NCI-H146 (cell line): ENCODE measurements at places on chromosomes 2 and 18.
A peak's percentile ranks its signal among the peaks of the same experiment; 100 is the strongest.

DNA sequence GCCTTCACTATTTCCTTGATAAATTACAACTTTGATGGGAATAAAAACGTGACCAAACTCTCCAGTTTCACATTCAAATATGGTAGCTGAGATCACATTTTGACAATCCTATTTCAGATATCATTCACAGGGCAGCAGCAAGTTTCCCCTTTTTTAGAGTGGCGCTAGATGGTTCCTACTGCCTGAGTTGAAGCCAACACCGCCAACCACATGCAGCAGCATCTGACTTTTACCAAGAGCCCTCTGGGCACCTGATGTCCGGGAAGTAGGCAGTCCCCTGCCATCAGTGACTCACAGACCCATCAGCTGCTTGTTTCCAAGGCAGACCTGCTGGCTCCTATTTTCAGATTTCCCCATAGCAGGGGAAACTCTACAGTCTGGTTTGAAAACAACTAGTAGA lies 4.0 kb upstream of the MREG start:
- no peak for DNase-seq

DNA sequence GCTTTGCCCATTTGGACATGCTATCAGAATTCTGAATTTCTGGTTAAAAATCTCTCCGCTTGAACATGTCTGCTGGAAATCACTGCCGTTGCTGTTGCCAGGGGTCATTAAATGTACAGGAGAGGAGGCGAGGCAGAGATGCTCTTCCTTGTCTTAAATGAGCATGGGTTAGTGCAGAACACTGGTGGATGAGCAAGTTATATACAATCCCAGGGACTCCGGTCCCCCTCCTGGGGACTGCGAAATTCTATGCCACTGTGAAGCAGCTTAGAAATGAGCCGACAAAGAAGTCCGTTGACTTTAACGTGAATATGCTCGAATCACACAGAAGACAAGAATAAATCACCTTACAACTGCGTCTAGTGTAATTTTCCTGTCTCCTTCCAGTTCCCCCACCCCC lies 95.1 kb upstream of the KLHL14 start:
- DNase-seq: peak; percentile 18

DNA sequence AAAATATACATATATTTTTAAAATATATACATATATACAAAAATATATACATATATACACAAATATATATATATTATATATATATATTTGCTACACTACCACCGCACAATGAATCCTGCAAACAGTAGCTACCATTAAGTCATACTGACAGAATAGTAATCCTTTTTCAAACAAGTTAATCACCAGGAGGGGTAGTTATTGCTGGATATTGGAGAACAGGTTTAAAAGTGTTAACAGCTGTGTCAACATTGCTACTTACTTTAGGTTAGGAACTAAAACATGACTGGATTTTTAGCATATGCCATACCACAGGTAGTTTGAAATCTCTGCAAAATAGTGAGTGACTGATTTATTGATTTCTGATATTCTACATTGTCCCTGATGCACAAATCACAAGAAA lies 529.1 kb upstream of the CDH7 start:
- peak; percentile 91 for DNase-seq

- DNase-seq: no peak
These were observed 1.6 kb downstream of the AGXT start for GRCh38 chr2:240869956-240870875.

DNA sequence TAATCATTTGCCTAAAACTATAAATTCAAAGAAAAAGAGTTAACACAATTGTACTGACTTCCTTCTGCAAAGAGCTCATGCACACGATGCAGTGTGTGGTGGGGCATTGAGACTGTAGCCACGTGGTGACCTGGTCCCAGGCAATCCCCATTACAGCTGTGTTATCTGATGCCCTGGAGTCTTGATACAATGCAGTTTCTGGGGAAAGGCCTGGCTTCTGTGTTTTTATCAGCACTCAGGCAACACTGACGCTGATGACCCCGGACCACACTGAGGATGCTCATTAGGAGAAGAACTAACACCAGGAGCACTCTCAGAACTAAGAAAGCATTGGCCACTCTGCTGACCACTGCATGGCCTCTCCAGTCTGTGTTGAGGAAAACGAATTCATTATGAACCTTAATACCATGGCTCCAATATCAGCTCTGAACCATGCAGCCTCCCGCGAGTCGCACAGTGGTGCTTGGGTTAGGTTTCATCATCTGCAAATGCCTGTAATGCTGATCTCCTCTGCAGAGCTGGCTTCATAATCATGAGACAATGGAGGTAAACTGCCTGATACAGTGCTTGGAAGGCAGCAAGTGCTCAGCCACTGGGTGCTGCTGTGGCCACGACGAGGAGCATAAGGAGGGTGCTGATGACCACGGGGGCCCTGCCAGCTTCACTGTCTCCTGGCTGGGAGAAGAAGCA lies 218.5 kb downstream of the MYT1L start:
- peak; percentile 49 for DNase-seq

DNA sequence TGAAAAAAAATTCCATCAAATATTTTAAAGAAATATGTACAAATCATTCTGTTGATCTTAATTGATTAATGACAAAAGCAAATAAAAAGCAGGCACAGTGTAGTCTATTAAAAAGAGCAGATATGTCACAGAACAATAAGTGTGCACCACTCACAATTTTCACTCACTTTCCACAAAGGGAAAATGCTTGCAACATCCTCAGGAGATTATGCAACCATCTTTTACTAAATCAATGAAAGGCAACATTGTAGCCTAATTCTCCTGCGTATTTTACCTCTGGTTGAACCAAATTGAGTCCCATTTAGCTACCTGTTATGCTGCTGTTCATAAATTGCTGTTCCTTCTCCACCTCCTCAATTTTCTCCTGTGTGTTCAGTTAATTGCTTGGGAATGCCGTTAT lies 1346.8 kb upstream of the PIK3C3 start:
- DNase-seq: peak; percentile 47

DNA sequence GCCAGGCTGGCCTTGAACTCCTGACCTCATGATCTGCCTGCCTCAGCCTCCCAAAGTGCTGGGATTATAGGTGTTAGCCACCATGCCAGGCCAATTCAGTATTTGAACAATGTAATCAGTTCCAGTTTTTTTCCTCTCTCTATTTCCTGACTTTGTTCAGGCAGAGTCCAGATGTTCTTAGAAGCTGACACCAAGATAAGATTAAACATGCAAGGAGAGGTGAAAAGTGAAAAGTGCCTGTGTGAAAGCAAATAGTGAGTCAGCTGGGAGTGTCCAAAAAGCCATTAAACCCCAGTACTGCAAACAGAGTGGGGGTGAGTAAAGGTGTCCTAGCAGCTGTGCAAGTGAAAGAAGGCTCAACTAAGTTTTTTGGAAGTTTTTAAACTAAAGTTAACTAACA lies 231.5 kb downstream of the PTH2R start:
- no peak for DNase-seq

GRCh38 chr2:33167622-33168245 lies 221.0 kb downstream of the LTBP1 start:
- DNase-seq: no peak

GRCh38 chr2:128690431-128690830 lies 371.8 kb upstream of the HS6ST1 start:
- peak; percentile 73 for DNase-seq

DNA sequence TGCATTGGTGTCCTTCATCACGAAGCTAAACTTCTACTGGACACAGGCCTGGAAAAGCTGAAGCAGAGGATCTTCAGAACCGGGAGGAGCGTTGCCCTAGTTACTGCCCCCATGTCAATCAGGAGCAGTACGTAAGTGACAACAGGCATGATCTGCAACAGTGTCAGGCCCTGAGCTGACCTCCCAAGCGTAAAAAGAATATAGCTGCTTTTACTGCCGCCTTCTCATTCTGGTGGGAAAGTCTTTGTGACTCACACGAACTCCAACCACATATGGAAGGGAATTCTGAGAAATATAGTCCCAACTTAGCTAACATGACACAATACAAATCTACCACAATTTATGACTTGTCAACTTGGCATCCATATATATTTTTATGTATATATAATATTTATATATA lies 1007.7 kb upstream of the CDH2 start:
- no peak for DNase-seq

GRCh38 chr2:97701851-97702465 lies 11.4 kb upstream of the ZAP70 start:
- DNase-seq: no peak

GRCh38 chr2:227378371-227378782 lies 729 bp downstream of the TM4SF20 start:
- DNase-seq: no peak

- DNase-seq: no peak
These were observed 269.2 kb downstream of the LRATD1 start for GRCh38 chr2:14901737-14902136.

DNA sequence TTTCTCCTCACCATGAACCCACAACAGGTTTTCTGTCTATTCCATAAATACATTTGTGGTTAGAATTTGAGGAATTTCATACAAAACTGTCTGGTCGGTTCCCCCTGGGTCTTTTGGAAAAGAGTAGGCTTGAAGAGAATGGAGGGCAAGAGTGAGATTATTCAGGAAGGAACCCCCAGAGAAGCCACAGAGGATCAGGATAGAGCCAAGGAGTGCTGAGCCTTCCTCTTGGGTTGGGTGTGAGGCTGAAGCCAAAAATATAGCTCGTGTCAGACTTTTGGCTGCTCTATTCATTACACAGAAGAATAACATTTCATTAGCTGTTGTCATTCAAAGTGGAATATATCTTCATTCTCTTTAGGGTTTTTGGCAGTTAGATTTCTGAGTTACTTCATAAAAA lies 45.9 kb upstream of the YES1 start:
- no peak for DNase-seq

- DNase-seq: no peak
These were observed 103.6 kb upstream of the AGAP1 start for GRCh38 chr2:235390108-235390815.

GRCh38 chr2:3317277-3317685 lies 60.3 kb downstream of the EIPR1 start:
- DNase-seq: no peak

DNA sequence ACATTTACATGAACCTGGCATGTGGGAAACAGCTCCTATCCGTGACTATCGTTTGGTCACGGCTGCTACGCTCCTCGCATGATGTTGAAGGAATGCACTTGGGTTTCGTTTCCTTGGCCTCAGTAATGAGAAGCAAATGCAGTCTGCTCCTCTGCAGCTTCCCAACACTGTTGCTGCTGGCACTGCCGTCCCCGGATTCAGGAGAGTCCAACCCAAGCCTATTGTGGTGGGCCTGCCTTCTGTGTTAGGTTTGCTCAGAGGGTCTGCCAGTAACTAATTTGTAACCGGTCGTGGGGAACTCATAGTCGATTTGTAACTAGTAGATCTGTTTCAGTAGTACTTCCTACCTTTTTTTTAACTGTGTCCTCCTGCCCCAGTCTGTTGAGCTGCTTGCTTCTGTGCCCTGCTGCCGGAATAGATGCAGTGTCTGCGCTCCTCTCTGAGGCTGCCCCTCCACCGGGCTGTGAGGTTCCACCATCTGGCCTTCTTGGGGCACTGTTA lies 58.4 kb downstream of the WDSUB1 start:
- no peak for DNase-seq

GRCh38 chr2:37011130-37011529 lies 44.8 kb upstream of the STRN start:
- DNase-seq: no peak

- no peak for DNase-seq
These were observed 506.1 kb downstream of the PTPRM start for GRCh38 chr18:8073167-8073566.

DNA sequence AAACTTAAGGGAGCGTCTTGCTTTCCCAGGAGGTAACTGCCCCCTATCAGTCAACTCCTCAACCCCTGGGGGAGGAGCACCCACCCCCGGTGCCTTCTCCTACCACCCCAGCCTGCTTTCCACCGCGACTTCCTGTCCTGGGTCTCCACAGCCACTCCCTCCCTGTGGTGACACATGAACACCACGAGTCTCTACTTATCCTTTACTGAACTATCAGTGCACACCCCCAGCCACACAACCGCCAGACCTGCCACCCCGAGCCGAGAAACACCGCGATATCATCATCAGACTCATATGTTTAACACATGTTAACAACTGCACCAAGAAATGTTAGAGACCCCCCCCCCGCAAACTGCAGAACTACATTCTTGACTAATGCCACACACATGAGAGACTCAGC lies 43.3 kb downstream of the LONRF2 start:
- no peak for DNase-seq

DNA sequence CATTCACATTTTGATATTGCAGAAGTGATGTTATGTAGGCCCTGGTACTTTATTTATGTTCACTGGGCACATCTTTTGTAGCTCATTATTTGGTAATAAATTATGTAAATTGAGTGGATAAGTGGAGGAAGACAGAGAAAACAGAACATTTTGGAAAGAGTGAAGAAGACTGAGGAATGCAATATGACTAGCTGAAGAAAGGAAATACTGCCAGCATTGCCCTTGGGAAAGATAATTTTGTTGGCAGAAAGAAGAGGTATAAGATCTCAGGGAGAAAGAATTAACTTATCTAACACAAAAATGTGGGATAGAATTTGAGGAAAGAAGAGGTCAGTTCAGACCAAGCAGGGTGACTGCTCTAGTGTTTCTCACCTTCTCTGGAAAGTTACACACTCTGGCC lies 118.8 kb downstream of the TTC27 start:
- DNase-seq: no peak

- peak; percentile 97 for DNase-seq
These were observed 51.4 kb upstream of the RIOK3 start for GRCh38 chr18:23401400-23402347.

DNA sequence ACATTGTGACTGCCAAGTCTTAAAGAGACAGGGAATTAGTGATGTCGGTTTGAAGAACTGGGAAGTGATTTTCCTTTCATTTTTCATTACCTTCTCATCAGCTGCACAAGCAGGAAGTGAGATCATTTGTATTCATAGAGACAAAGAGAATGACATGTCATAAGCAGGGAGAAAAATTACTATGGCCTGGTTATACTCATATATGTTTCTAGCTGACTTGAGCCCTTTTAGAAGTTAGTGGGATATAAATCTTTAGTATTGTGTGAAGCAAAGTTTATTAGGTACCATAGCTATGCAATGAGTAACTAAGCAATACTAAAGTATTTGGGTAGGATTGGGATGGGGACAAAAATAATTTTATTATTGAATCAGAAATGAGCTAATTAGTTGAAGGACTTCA lies 284.1 kb downstream of the PID1 start:
- DNase-seq: no peak

DNA sequence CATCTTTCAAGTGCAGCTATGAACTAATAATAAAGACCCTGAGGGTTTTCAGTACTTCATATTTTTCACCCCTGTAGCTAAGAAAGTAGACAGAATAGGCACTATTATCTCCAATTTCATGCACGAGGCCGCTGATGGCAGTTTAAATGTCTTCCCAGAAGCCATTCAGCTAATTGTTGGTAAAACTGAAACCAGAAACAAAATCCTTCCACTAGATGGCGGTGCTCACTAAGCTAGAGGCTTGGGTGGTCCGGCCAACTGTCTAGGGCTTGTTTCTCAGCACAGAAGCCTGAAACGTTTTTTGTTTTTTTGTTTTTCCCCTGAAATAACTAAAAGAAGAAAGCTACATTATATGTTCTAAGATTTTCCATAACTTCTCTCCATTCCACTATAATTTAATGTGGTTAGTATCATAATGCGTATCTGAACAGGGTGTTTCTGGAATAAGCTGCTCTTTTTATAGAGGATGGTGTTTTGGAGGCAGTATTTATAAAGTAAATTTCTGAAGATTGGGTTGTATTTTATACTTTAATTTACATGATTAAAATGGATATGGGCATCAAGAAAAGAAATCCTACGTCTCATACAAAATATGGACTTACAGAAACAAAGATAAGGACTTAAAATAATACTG lies 159.4 kb downstream of the PIK3C3 start:
- peak; percentile 87 for DNase-seq
